ENCODE measurements at places on chromosomes 2 and 18.

GRCh38 chr2:108184419-108184818 lies 55.3 kb upstream of the SULT1C3 start:
- no peak for DNase-seq

DNA sequence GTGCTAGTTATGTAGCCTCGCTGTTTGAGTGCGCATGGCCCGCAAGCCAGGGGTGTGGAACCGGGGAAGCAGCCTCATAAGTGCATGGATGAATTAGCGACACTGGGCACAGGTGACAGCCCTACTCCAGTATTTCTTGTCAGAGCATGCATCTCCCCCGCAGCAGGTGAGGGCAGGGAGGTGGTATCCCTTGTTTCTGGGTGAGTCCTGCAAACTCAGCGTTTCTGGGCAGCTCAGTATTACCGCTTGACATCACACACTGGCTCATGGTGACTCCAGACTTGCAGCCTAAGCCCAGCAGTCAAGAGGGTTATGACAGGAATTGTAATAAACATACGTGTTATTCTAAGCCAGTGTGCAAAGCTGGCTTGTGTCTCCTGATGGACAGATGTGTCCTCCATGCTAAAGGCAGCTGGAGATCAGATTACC lies 2.5 kb downstream of the CABLES1 start:
- no peak for DNase-seq

DNA sequence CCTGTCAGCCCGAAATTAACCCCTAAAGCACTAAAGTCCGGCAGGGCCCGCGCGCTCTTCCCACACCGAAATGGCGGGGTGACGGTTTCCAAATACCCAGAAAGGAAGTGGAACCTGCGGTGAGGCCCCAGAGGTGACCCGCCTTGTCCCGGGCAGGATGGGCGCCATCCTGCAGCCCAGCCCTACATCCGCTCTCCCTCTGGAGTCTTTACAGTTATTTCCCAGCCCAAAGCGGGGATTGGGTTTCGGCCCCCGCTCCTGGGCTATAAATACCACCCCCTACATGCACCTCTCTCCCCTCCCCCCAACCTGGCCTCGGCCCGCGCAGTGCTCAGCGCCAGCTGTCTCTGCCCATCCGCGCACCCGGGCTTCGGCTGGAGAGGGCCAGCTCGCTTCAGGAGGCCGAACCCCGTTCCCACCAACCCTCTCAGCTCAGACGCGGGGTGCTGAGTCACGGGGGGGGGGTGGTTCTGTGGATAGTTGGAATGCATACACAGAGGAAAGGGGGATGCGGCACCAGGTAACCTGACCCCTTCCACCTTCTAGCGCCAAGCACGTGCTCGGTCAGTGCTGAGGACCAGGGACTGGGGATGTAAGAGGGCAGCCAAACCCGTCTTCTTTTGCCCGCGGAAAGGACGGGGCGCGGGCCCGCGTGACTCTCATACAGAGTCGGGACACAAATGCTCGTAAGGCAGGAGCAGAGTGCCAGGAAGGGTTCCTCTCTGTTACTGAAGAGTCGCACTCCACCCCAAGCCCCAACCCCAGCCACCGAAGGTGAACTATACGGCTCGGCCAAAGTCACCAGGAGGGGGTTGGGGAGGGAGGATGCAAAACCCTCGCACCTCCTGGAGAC lies at the start of gene TUBA4B:
TUBA4B (plus strand) TSS at position 344 of the 853 bp plus-strand sequence; CDS start at position 509, 165 bp downstream.
- no peak for DNase-seq

- DNase-seq: no peak
Observed at GRCh38 chr2:174166261-174166660, 82.1 kb downstream of the OLA1 start.

GRCh38 chr2:26033270-26033817 lies 540 bp upstream of the RAB10 start:
- DNase-seq: peak; percentile 59

- DNase-seq: no peak
Observed at GRCh38 chr2:53442783-53443182, 324.8 kb upstream of the CHAC2 start.

DNA sequence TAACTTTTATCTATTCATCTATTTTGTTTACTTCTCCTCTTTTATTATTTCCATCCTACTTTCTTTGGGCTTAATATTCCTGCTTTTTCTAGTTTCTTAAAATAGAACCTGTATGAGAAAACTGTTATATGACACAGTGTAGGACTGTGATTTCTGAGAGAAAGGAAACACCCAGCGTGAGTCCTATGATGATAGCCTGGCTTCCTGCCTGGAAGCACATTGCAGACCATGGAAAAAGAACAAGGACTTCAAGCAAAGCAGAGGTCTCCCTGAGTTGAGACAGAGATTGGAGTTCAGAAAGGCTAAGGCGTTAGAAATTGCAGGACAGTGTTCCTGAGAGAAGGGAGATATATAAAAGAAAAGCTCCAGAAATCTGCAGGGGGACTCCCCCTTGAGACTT lies 7.8 kb downstream of the RBM44 start:
- DNase-seq: no peak

- DNase-seq: peak; percentile 64
Observed at GRCh38 chr2:36780231-36780839, 83.8 kb downstream of the VIT start.

DNA sequence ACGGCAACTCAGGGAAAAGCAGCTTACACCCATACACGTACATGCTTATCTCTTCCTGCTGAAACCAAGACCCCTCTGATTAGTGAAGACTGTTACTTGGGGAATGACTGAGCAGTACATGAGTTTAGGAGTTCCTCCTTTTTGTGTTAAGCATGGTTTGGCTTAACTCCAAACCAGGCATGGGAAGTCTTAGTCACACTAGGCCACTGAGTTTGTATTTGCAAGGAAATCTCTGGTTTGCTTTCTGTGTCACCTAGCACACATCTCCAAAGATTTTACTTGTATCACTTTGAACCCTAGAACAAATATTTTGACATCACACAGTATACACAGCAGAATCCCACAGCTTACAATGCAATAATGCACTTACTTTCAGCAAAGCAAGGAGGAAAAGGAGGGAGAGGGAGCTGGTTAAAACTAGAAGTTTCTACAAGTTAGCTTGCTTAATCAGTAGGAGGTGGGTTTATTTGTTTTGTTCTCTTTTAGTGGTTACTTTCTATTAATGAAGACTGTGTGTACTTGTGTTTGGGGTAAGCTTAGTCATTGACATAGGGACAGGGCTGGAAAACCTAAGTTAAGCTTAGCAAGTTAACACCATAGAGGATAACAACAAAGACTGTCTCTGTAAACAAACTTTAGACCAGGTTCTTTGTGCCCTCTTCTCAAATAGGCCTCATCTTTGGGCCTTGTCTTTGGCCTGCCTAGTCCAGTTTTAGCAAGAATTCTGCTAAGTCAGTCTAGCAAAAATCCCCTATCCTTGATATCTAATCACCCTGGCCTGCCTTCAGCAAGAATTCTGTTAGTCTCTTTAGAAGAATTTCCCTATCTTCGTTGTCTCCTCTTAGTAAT lies 219.4 kb downstream of the MREG start:
- peak; percentile 16 for DNase-seq

GRCh38 chr2:204251158-204251997 lies 293.9 kb upstream of the PARD3B start:
- no peak for DNase-seq

GRCh38 chr2:30886080-30886479 lies 78.8 kb upstream of the CAPN13 start:
- DNase-seq: no peak

- DNase-seq: no peak
Observed at GRCh38 chr2:144925886-144926285, 406.0 kb upstream of the ZEB2 start.

DNA sequence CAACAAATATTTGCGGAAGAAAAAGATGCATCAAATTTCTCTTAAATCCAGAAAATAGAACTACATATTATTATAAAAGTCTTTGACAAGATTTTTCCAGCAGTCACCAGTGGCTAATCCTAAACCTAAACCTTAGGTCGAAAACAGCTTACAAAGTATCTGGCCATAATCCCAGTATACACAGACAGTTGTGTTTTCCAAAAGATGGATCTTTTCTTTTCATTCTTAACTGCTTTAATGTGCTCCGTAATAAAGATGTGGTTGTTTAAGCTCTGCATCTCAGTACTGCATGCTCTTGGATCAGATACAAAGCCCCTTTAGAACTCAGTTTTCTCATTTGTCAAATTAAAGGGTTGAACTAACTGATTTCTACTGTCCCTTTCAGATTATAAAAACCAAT lies 247.8 kb downstream of the TXNL1 start:
- no peak for DNase-seq

DNA sequence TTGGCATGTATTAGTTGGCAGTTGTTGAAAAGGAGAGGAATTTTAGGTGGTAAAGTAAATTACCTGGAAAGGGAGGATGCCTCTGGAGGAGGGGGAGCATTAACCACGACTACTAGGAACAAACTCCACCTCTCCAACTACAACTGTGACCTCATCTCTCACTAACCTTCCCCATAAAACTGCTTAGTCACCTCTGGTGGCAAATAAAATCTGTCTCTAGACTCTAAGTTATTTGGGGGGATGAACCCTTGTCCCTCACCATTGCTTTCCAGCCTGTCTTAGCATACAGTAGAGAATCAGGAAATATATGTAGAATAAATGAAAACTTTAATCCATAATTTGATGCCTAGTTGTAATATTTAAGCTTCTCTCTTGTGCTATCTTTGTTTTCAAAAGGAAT lies 27.6 kb upstream of the MYO1B start:
- DNase-seq: no peak

- DNase-seq: no peak
Observed at GRCh38 chr2:15890936-15891905, 49.1 kb upstream of the MYCN start.

DNA sequence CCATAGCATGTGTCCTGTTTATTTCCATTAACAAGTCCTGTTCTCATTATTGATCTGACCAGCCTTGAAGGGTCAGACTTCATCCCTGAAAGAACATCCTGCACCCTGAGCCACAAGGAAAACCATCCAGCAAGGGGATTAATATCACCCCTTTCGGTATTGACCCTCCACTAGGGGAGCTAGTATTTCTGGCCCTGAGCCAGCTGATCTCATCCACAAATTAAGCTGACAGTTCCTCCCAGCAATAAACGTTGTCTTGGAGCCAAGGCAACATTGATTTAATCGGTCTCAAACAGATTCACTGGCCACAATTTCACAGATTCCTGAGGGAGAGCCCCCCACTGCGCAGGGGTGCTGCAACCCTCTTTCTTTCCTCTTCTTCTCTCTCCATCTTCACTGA lies 353.1 kb upstream of the FANCL start:
- no peak for DNase-seq

DNA sequence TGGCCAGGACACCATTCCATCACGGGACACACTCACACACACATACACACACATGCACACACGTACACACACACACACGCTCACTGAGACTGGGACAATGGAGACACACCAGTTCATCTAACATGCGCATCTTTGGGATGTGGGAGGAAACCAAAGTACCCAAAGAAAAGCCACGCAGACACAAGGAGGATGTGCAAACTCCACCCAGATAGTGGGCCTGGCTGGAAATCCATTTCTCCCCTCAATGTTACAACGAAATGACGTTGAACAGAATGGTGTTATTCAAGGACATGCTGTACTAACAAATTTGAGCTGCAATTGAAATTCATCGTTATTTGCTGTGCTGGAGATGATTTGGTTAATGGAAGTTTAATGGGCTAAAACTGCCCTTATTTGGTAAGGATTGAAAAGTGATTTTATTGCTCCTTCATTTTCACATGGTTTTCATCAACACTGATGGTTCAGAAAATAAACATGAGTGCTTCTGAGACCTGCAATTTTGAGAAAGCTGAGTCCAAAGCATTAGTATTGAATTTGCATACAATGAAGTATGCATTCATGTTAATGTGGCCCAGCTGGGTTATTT lies 110.0 kb downstream of the KCNE4 start:
- no peak for DNase-seq

DNA sequence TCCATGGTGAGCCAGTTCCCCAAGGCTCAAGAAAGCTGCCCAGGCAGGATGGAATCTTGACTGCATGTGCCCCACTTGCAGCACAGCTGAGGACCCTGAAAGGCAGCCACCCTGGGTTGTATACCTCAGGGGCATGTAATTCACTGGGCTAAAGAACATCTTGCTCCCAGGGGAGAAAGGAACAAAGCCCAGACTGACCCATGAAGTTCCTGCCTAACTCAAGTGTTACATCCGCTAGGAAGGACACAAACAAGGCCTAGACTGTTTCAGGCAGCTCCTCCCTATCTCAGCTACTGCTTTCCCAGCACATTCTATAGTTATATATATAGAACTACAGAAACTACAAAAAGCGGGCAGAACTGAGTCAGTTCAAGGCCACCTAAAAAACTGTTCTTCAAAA lies 69.0 kb downstream of the RBM43 start:
- DNase-seq: no peak

DNA sequence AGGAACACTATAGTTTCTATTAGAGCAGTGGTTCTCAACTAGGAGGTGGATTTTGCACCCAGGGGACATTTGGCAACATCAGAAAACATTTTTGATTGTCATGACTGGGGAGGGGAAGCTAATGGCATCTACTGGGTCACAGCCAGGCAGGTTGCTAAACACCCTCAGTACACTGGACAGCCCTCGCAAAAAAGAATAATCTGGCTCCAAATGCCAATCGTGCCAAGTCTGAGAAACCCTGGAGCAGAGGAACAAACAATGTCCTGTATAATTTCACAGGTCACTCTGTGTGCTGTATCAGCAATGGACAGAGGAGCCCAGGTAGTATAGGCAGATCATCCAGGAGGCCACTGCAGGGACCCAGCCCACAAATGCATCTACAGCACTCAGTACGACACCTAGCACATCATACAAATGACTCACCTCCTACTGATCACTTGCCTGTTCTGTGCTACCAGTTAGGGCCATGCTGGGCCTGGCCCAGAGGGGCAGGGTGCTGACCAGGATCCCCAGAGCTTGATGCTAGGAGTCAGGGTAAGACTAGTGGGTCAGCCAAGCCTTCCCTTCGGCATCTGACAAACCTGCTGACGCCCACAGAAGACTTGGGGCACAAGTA lies 37.6 kb downstream of the SFXN5 start:
- DNase-seq: no peak

DNA sequence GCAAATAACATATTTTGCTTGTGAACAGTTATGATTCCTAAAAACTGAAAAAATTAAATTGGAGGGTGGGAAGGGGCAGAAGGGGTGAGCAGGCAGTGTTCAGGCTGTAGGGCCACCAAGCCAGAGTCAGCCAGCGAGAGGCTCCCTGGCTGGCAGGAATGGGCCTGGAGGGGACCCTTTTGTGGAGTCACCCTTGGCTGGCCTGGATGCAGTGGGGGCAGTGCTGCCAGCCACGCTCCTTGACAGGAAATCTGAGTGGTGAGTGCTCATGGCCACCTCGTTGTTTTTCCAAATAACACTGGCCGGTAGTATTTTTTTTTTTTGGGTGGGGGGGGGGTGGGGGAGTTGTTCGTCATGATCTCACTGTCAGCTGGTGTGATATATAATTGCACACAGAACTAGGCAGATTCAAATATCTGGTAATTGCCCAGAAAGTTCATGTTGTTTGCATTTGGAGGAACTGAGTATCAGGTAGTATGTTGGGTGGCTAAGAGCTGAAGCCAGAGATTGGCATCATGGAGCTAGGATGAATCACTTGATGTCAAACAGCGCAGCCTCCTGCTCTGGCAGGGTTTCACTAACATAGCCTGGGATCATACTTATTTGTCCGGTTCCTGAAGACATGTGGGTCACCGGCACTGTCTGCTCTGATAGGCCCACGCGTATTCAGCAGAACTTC lies 160.0 kb downstream of the PTGR3 start:
- DNase-seq: no peak

All from putamen (tissue), 1 donor.